ENCODE measurements at places on chromosomes 2 and 18.

DNA sequence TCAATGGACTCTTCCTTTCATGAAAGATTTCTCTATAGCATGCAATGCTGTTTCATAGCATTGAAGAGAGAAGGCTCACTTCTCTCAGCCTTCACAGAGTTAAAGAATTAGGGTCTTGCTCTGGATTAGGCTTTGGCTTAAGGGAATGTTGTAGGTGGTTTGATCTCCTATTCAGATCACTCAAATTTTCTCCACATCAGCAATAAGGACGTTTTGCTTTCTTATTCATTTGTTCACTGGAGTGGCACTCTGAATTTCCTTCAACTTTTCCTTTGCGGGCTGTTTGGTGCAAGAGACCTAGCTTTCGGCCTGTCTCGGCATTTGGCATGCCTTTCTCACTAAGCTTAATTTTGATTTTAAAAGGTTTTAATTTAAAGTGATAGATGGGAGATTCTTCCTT lies 131.6 kb downstream of the RBMS1 start:
- H3K27me3 ChIP-seq = no peaks in the 10 kb centered on the region
- no peaks in the 10 kb centered on the region for H3K4me1 ChIP-seq
- H3K27ac ChIP-seq = no peak overlapping the region

- no peaks in the 10 kb centered on the region for H3K27me3 ChIP-seq
- DNase-seq = peak; percentile 57
- no peaks in the 10 kb centered on the region for H3K4me1 ChIP-seq
- no peak overlapping the region for H3K27ac ChIP-seq
- H3K36me3 ChIP-seq = peaks cover 8% of the 10 kb centered on the region
Observed at GRCh38 chr18:11752116-11752911, 63.2 kb downstream of the GNAL start.

GRCh38 chr2:151153601-151154000 lies 108.1 kb downstream of the RBM43 start:
- no peak overlapping the region for H3K27ac ChIP-seq
- no peak for DNase-seq
- H3K4me1 ChIP-seq = no peaks in the 10 kb centered on the region
- H3K4me3 ChIP-seq = no peak overlapping the region

- H3K4me1 ChIP-seq = peaks cover 10% of the 10 kb centered on the region
- no peak overlapping the region for H3K27ac ChIP-seq
Observed at GRCh38 chr18:23265682-23266399, 130.6 kb downstream of the CABLES1 start.

GRCh38 chr2:233964581-233964980 lies 47.4 kb downstream of the TRPM8 start:
- H3K4me1 ChIP-seq = no peaks in the 10 kb centered on the region
- no peaks in the 10 kb centered on the region for H3K27me3 ChIP-seq
- H3K36me3 ChIP-seq = no peaks in the 10 kb centered on the region
- DNase-seq = no peak
- no peak overlapping the region for H3K4me3 ChIP-seq

- H3K36me3 ChIP-seq = no peaks in the 10 kb centered on the region
- DNase-seq = no peak
- no peak overlapping the region for H3K4me3 ChIP-seq
- no peak overlapping the region for H3K27ac ChIP-seq
- peaks cover 2% of the 10 kb centered on the region for H3K4me1 ChIP-seq
Observed at GRCh38 chr2:127174136-127174535, 46.0 kb downstream of the CYP27C1 start.

DNA sequence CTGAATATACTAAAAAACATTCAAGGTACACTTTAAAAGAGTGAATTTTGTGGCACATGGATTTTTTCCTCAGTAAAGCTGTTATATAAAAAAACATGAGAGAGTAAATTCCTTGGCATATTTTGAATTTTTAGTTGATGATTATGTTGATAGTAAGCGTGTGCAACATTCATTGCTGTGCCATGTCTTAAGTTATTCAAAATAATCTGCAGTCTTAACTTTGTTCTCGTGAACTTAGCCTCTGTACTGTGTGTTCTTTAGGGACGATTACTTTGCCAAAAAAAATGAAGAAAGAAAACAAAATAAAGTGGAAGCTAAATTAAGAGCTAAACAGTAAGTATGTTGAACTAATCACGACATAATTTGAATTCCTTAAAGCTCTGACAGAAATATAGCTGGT lies 9.6 kb downstream of the SSB start:
- no peaks in the 10 kb centered on the region for H3K4me1 ChIP-seq
- H3K27me3 ChIP-seq = no peaks in the 10 kb centered on the region
- H3K4me3 ChIP-seq = no peak overlapping the region
- no peak for DNase-seq
- H3K36me3 ChIP-seq = peaks cover 55% of the 10 kb centered on the region
- H3K27ac ChIP-seq = no peak overlapping the region

DNA sequence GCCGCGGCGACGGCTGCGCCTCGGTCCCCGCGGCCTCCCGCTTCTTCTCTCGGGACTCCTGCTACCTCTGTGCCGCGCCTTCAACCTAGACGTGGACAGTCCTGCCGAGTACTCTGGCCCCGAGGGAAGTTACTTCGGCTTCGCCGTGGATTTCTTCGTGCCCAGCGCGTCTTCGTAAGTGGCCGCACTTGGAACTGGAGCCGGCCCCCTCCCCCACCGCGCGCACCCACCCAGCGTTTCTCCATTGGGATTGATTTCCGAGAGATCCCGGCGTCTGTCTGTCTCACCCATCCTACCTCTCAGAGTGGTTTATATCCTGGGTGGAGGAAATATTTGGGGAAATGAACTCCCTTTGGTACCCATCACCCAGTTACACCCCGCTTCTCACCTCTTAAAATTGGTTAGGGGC lies 498 bp downstream of the ITGAV start:
- no peaks in the 10 kb centered on the region for H3K27me3 ChIP-seq
- H3K27ac ChIP-seq = no peak overlapping the region
- H3K36me3 ChIP-seq = no peaks in the 10 kb centered on the region
